ENCODE measurements at places on chromosomes 6 and 20.

DNA sequence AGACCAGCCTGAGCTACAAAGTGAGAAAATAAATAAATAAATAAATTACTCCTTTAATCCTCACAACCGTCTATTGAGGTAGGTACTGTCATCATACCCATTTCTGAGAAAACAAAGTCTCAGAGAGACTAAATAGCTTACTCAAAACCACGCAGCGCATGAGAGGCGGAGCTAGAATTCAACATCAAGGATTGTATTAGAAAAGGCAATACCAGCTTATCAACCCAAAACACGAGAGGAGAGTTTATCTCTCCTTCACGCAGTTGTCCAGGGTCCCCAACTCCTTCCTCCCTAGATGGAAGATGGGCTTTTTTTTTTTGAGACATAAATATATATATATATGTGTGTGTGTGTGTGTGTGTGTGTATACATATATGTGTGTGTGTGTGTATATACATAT, 12.2 kb downstream of the HNF4A start:
- DNase-seq: no peak

- DNase-seq: no peak
Measured at GRCh38 chr6:35706468-35706867, 17.8 kb upstream of the FKBP5 start.

GRCh38 chr6:170098428-170099170, 192.3 kb downstream of the DLL1 start:
- no peak for DNase-seq

DNA sequence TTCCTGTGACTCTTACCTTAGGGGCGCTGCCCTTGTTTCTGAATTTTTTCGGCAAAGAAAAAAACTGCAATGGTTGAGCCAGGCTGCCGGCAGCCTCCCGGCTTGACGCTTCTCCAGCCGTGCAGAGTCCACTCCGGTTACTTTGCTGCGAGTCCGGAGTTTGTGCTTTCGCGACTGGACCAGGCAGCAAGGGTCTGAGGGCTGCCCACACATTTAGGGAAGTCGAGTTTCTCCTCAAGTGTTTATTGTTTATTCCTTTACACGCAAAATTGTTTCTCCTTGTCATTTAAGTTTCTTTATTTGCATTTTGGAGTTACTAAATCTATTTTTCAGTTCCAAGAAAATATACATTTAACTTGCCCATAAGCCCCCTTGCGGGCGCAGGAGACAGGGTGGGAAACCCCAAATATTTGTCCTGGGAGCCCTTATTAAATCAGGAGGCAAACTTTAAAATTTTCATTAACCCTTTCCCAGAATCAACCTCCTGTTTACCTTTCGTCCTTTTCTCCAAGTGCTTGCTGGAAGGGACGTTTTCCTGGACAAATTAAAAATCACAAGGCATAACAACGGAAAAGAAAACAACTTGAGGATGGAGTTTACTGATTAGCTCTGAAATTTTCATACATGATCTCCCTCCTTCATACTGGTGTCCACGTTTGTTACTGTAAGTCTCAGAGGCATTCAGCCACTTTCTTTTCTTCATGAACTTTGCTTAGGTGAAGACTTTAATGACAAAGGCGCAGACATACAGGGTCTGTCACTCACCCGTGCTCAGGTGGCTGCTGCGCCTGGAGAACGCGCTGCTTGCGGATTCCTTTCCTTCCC, 1.7 kb upstream of the PDE10A start:
- DNase-seq: no peak

DNA sequence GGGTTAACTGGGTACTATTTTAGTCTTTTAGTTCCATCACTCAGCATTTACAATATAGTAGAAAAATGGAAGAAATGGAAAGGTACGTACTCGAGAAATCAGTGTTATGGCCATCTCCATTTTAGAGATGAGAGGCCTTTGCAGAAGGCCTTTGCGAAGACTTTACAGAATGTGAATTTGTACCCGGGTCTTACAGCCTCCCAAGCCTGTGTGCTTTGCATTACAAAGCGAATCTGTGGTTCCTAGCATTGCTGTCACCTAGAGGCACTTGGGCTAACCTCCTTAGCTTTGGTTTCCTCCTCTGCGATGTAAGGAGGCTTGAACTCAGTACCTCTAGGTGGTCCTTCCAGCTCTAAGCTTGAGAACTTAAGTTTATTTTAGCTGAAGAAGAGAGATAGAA, 10.9 kb downstream of the VAPB start:
- DNase-seq: no peak

- peak; percentile 97 for DNase-seq
Measured at GRCh38 chr20:48338717-48339116, 489.1 kb downstream of the PREX1 start.

DNA sequence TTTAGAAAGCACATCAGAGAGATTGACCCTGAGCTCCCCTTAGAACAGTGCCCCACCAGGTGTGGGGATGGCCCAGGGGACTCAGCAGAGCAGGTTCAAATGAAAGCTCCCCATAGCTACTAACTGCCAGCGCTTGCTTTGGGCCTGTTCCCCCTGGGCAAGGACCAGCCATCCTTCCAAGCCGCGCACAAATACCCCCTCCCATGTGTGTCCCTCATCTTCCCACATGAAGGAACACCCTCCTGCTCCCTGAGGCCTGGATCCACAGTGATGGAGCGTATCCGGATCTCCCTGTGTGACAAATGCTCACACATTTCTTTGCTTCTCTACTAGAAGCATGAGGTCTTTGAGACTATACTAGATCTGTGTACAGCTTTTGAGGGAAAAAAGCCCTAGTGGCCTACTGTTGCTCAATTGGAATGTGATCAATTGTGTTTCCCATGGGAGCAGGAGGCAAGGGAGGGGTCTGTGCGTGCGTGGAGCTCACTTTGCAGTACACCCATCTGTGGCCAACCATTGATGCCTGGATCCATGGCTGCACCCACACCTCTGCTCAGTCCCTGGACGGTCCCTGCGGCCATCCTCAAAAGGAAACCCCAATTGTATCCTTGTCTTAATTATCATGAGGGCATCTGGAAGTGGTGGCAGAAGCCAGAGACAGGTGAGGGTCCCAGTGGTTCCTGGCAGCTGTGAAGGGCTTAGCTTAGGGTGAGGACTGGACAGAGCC, 1.4 kb upstream of the RAET1G start:
- no peak for DNase-seq

DNA sequence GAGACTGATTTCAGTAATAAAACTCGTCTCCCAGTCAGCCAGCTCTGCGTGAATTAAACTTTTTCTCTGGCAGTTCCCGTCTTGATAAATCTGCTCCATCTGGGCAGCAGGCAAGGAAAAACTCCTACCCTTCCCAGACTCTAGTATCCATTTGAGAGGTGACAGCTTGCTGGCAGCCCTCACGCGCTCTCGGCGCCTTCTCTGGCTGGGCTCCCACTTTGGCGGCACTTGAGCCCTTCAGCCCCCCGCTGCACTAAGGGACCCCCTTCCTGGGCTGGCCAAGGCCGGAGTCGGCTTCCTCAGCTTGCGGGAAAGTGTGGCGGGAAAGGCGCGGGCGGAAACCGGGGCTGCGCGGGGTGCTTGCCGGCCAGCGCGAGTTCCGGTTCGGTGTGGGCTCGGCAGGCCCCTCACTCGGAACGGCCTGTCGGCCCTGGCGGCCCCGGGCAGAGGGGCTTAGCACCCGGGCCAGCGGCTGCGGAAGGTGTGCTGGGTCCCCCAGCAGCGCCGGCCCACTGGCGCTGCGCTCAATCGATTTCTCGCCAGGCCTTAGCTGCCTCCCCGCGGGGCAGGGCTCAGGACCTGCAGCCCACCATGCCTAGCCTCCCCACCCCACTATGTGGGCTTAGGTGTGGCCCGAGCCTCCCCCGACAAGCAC, 21.8 kb upstream of the GMPR start:
- peak; percentile 51 for DNase-seq

- DNase-seq: no peak
Measured at GRCh38 chr20:56893226-56893917, 264.3 kb downstream of the TFAP2C start.

GRCh38 chr6:40529040-40529439, 58.1 kb downstream of the LRFN2 start:
- no peak for DNase-seq

GRCh38 chr6:43705996-43706395, 18.4 kb upstream of the MRPS18A start:
- no peak for DNase-seq

DNA sequence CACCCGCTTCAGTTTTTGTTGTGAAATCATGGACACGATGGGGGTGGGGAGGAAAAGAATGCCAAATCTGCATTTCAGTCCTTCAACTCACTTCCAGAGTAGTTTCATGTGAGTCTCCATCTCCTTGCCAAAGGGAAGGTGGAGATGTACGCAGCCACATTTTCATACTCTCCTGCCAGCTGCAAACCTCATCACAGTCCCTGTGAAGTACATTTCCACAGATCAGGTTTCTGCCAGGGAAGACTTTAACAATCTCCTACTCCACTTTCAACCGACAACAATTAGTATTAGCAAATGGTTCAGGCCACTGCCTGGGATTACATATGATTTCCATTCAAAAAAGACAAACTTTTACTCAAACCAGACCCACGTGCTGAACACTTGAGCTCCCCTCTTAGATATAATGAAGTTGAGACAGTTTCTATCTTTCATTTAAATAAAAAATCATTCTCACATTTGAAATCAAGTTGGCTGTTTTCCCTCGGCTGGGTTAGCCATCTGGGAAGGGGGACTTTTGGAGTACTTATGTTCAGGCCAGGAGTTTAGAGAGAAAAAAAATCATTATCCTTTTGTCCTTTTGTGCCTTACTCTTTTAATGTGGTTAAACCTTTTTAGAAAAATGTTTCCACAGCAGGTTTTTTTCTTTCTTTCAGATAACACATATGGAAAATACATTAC, 51.0 kb upstream of the CEP162 start:
- no peak for DNase-seq

GRCh38 chr6:80437801-80438200, 331.3 kb downstream of the BCKDHB start:
- DNase-seq: no peak

- no peak for DNase-seq
Measured at GRCh38 chr6:137878486-137879285, 11.6 kb downstream of the TNFAIP3 start.

GRCh38 chr6:47308552-47309290, 984 bp downstream of the TNFRSF21 start:
- DNase-seq: peak; percentile 37

GRCh38 chr20:43682446-43682845, 15.5 kb downstream of the MYBL2 start:
- no peak for DNase-seq

GRCh38 chr6:91476000-91476399, 889.1 kb upstream of the MAP3K7 start:
- peak; percentile 76 for DNase-seq

GRCh38 chr6:82275686-82276085, 28.1 kb upstream of the IBTK start:
- DNase-seq: no peak

DNA sequence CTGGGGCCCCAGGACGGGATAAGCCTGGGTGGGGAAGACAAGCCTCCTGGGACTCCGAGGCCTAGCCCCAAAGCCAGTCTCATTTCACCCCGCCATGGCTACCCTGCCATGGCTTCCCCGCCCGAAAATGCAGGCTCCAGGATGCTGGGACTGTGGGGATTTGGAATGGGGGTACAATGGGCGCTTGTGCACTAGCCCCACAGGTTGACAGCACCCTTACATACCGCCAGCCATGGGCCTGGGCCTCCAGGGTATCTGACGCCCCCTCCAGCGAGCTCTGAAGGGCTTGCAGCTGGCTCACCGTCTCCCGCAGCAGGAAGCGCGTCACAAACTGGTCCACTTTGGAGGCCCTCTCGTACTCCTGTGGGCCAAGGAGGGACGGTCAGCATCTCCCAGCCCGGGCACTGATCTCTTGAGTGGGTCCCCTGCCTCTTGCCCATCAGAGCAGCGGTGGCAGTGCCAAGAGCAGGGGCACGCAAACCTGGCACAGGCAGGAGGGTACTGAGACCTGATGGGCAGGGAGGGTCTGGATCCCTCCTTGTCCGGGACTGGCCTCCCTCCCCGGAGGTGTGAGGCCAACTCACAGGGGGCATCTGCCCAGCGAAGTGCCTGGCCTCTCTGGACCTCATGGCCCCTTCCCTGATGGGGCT, 2.0 kb upstream of the C20orf144 start:
- DNase-seq: no peak

GRCh38 chr20:63639093-63639975, 12.4 kb upstream of the GMEB2 start:
- DNase-seq: no peak

GRCh38 chr20:10863337-10864060, 189.7 kb upstream of the JAG1 start:
- peak; percentile 87 for DNase-seq

GRCh38 chr6:121639021-121639420, 203.6 kb downstream of the GJA1 start:
- DNase-seq: peak; percentile 50

All from astrocyte (in vitro differentiated cells and primary cell).